Large intestine (tissue), 12 donors: ENCODE measurements at places on chromosomes 13 and 19. TPM values are rescaled to one million over a fixed set of nuclear protein-coding genes. Genes with fewer than 3 reads are reported as not detected.
A peak's percentile ranks its signal among the peaks of the same experiment; 100 is the strongest.

GRCh38 chr13:97978651-97979050 is 25.2 kb downstream of the IPO5 start:
- no peak for DNase-seq

The CGB8 gene
- not detected for polyA plus RNA-seq

DNA sequence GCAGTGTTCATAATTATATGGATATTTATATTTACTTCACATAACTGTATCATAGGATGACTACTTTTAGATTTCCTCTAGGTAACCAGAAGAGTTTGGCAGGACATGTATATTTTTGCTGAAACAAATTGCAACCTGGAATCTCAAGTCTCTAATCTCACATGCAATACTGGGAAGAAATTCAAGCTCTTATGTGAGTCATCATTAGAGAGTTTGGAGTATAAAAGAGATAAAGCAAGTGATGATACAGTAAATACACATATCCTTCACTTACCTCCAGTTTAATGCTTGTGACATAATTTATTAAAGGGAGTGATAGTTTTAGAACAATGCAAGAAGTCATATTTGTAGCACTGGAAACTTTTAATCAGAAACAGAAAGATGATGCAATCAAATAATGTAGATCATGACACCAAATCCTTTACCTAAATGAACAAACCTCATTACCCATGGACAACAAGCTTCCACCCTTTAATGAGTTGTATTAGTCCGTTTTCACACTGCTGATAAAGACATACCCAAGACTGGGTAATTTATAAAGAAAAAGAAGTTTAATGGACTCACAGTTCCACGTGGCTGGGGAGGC is 15.8 kb upstream of the OR7A17 start:
- DNase-seq = no peak

- no peak for DNase-seq
Measured at GRCh38 chr13:107873926-107874325, 341.4 kb downstream of the LIG4 start.

DNA sequence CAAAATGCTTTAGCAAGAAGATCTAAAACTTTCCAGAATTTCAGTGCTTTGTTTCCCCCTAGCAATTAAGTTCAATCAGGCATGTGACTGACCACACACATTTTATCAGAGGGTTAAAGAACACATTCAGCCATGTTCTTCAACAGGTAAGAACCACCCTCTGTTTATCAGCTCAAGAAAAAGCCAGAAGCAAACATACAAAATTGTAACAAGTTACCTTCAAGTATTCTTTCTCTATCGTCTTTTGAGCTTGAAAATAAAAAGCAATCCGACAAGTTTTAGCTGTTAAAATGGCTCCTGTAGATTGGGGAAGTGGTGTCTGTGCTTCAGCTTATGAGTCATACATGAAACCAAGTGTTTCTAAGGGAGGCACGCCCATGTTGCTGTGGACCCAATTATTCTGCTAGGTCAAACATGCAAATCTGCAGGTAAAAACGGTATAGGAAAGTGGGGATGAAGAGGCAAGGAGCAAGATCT is at the start of gene ELF1:
Gene ELF1, minus strand, starts transcription at position 306 of the 477 bp plus-strand sequence. CDS start 37,262 bp downstream, outside the sequence.
- DNase-seq = peak; percentile 84
